ENCODE measurements at places on chromosomes 16 and 17.

DNA sequence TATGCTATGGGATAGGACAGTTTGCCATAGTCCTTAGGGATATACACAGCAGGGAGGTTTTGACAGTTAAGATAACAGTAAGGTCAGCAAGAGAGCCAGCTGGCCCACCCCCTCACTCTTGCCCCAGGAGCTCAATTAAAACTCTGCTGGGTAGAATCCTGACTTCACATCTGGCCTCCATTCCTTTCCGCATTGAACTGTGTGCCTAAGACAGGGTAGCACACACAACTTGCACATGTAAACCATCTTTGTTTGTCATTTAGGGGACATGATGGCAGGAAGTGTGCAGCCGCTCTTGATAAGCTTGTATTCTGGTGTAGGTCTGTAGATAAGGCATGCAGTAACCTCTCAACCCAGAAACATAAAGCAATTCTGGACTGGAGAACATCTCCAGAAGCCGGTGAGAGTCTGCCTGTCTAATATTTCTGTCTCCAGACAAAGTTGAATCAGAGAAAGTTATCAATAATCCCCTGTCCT, 5.2 kb downstream of the MINK1 start:
- DNase-seq, result no peak

GRCh38 chr16:5925850-5926249, 828.3 kb upstream of the EEF2KMT start:
- no peak for DNase-seq

DNA sequence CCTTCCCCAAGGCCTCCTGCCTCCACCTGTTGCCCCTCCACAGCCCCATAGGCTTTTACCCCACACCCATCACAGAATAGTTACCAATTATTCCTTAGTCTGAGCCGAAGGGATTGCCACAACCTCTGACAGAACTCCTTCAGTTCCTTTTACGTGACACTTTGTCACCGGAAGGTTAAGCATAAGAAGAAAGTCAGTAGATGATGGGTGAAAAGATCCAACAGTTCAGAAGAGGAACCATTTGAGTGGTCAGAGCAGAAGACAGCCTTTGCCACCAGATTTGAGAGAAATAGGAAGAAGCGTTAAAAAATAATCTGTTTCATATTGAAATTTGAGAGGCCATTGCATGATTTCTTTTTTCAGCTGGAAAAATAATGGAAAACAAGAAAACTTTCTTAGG, 1.2 kb downstream of the SRR start:
- DNase-seq, result no peak

DNA sequence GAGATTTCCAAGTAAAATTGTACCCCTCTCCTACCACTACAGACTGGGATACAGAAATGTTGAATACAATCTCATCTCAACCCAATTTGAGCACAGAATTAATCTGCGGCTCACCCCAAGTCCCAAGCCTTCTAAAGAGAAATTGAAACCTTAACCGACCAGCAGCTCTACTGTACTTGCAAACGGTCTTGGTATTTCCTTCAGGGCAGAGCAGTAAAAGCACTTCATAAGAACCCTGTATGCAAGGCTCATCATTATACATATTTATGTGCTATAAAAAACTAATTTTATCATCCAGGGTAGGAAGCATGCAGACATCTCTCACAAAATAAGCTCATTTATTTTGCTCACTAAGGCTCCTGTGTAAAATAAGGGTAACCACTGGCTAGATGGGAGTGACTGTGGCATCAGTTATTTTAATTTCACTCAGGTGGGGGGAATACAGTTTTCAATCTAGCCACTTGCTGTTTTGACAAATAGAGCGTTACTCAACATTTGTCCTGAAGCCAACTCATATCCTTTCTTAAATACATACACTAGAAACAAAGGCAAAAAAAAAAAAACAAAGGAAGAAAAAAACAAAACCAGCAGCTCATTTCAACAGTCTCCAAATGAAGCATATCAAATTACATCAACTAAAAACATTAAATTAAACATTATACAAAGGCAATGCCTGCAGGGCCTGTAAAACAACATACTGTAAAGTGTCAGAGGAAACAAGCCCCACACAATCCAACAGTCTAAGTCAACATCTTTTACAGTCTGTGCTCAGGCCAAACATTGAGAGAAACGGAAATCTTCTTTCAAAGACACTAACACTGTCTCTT, 65.0 kb downstream of the PARN start:
- DNase-seq, result no peak

GRCh38 chr16:88499292-88499691, 46.2 kb downstream of the ZFPM1 start:
- no peak for DNase-seq

DNA sequence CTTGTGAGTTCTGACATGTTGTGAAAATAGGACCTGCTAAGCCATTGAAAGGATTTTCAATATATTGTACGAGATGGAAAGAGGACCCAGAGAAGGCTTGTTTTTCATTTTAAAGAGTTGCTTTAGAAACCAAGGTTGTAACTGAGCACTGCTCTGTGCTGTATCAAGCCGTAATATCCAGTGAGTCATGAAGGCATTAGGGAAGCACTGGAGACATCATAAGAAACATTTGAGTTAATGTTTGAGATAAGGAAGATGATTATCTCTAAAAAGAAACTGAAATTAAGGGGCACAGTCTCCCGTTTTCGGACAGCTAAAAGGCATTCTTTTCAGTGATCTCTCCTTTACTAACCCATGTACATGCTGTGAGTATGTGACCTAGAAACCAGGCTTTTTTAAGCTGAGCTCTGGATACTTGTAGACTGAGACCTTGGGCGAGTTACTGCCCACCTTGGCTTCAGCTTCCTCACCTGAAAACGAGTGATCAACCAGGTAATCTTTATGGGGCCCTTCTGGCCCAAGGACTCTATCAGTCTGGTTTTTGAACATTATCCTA, 149.2 kb upstream of the TBX2 start:
- DNase-seq, result no peak

DNA sequence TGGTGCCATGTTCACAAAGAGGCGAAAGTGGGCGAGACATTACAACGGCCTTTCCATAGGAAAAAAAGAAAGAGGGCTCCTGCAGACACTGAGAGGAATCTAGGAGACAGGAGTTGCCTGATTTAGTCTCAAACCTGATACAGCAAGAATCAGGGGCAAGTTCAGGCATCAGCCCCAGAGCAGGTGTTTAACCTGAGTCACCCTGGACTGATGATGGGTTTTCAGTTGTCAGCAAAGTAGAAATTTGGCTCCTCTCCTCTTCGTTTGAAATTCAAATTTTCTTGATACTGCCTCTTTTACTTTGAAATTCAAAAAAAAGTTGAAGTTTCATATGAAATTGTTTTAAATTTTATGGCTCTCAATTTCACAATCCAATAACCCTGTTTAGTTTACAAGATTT, 189.5 kb downstream of the ABCC12 start:
- no peak for DNase-seq

DNA sequence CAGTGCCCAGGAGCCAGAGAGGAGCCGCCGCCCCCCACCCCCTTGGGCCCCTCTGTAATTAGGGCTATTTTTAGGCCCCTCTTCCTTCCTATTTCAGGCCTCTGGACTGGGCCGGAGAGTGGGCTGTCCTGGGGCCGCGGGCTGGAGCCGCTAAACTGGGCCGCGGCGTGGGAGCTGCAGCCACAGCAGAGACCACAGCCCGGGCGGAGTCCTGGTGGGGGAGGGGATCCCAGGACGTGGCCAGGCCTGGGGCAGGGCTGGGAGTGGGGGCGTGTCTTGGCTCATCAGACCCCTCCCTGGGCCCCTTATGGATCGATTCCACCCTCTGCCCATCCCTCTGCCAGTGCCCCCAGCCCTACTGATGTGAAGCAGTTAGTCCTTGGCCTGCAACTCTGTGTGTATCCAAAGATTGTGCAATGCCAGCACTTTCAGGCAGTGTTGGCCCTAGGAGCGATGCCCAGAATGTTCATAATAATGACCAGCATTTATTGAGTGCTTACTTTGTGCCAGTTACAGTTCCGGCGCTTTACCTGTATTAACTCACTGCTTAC, 15.0 kb upstream of the TAC4 start:
- no peak for DNase-seq

- no peak for DNase-seq
These were observed 27.2 kb upstream of the ZNF469 start for GRCh38 chr16:88355389-88356123.

GRCh38 chr17:58043221-58044181, 36.5 kb upstream of the SRSF1 start:
- DNase-seq, result no peak

GRCh38 chr17:2978116-2978515, 85.3 kb downstream of the OR1D5 start:
- DNase-seq, result no peak

DNA sequence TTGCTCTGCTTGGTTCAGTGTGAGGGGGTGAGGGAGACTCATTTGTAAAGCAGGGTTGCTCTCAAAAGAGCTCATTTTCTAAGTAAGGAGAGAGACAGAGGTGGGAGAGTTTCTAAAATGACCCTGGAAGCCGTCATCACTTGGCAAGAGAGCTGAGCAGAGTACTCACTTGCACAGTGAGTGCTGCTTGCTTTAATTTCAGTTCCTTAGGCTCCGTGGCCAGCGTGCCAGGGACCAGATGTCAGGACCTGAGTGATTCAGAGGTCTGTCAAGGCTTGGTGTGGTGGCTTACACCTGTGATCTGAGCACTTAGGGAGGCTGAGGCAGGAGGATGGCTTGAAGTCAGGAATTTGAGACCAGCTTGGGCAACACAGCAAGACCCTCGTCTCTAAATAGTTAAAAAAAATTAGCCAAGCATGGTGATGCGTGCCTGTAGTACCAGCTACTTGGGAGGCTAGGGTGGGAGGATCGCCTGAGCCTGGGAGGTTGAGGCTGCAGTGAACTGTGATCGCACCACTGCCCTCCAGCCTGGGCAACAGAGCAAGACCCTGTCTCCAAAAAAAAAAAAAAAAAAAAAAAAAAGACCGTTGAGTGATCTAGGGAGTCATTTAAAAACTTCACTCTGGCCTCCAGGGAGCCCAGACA, 10.7 kb downstream of the ZNF205 start:
- no peak for DNase-seq

GRCh38 chr17:3418222-3418621, 7.1 kb downstream of the OR3A3 start:
- DNase-seq, result no peak

DNA sequence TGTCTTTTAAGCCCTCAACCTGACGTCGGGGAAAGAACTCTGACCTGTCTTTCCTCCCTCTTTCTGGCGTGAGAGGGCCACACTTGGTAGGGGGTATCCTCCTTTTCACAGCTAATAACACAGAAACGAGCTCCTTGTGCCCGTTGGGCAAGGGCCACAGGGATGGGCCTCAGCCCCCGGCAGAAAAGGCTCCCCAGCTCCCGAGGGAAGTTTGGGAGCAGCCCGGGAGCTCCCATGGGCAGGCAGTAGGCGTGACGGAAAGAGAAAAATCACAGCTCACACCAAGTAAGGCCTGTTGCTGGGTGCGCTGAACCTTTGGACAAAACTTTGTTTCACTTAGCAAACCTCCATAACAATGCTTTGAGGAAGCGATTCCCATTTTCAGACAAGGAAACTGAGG, 82.8 kb upstream of the MED9 start:
- DNase-seq, result no peak

DNA sequence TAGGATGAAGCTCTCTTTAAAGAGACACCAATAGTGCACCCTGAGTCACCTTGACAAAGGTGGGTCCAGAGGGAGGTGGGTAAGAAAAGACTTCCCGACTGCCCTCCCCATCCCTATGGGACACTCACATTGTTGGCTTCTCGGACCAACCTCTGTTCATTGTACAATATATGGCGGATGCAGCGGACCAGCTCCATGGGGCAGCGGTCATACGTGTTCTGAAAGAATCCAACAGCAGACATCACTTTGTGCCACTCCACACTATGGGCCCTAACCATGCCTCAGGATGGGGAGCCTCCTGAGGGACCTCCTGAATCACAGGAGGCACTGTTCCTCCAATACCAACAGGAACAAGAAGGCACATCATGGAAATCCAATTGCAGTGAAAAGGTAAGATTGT, 30.4 kb upstream of the GHDC start:
- DNase-seq, result no peak

DNA sequence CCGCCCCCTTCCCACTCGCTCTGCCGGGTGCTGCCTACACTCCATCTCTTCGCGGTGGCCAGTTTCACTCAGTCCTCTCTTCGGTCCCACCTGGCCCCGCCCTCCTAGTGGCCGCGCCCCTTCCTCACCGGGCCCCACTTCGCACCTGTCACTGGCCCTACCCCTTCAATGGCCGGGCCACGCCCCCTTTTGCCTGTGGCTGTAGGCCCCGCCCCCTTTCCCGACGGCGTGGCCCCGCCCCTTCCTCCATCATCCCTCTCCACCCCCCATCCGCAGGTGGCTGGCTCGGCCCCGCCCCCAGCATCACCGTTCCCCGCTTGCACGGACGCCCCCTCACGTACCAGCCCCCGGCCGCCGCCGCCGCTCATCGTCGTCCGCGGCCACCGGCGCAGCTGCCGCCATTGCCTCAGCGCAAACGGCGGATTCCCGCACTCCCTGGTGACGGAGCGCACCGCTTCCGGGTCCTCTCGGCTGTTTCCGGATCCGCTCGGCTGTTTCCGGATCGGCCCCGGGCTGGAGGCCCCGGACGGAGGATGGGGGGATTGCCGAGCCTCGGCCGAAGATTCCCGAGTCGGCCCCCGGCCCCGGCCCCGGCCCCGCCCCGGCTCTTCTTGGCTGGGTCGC, at the start of gene RABEP2:
Gene RABEP2 (minus strand): TSS at position 477 of the 624 bp plus-strand sequence. CDS start 75 bp downstream, at position 402.
- peak; percentile 82 for DNase-seq

- no peak for DNase-seq
These were observed 156.6 kb downstream of the GSG1L start for GRCh38 chr16:27906883-27907282.

- no peak for DNase-seq
These were observed 11.1 kb downstream of the SMIM36 start for GRCh38 chr17:55500103-55500502.

GRCh38 chr17:50834429-50835300, 721 bp upstream of the WFIKKN2 start:
- no peak for DNase-seq

- no peak for DNase-seq
These were observed 20.8 kb upstream of the MYO15B start for GRCh38 chr17:75566834-75567233.

GRCh38 chr17:50184064-50184463, 17.4 kb downstream of the COL1A1 start:
- no peak for DNase-seq

DNA sequence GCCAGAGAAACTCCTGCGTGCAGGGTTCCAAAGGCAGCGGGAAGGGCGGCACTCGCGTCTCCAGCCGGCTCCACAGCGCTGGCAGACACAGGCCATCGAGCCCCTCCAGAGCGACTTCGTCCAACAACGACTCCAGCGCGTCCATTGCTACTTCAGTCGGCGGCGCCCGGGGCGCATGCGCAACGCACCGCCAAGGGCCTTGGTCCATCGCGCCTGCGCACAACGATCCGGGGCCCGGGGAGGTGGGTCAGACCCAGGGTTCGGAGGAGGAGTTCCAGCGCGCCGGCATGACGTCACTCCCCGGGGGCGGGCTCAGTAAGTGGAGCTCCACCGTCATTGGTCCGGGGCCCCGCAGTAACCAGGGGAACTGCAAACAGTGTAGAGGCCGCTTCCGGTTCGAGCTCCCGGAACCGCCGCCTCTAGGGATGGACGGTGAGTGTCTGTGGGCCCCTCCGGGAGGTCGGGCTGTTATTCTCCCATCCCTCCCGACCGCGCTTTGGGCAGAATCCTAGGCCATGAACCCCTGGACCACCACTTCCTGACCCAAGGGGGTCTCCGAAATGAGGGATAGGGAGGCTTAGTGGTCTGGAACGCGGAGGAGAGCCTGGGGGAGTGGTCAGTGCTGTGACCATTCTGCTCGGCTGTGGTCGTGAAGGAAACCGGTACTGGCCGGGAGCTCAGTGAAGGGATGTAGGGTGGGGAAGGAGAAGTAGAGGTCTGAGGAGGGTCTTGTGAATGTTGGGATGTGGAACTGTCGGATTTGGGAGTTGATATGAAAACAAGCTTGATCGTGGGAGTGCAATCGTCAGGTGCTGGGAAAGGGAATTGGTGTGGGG, at the start of the genes GTF3C1 and KATNIP:
Gene GTF3C1 (minus strand): TSS at position 168 of the 836 bp plus-strand sequence. CDS start 23 bp downstream, at position 145.
Gene KATNIP (plus strand): TSS at position 399 of the 836 bp plus-strand sequence. CDS start 27 bp downstream, at position 426.
- DNase-seq, result peak; percentile 100

All from activated CD8-positive, alpha-beta memory T cell treated with anti-CD3 and anti-CD28 coated beads for 4 hours (primary cell).